Hematopoietic multipotent progenitor cell (in vitro differentiated cells): ENCODE measurements at places on chromosomes 1 and 21. TPM values are rescaled to one million over a fixed set of nuclear protein-coding genes. Genes with fewer than 3 reads are reported as not detected.

DNA sequence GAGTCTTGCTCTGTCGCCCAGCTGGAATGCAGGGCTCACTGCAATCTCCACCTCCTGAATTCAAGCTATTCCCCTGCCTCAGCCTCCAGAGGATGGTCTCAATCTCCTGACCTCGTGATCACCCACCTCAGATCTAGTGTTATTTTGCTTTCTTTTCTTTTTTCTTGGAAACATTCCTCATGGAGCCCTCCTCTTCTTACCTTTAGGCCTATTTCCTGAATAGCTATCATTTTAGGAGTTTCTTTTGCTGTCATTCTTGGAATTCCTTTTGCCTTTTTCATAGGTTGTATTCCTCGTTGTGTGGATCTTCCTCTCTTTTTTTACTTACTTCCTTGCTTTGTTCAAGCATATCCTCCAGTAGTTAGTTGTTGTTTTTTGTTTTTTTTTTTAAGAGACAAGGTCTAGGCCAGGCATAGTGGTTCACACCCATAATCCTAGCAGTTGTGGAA is 173.8 kb downstream of the RASAL2 start:
- no peak for DNase-seq

- DNase-seq, result no peak
Observed at GRCh38 chr1:214004014-214004413, 16.2 kb downstream of the PROX1 start.

DNA sequence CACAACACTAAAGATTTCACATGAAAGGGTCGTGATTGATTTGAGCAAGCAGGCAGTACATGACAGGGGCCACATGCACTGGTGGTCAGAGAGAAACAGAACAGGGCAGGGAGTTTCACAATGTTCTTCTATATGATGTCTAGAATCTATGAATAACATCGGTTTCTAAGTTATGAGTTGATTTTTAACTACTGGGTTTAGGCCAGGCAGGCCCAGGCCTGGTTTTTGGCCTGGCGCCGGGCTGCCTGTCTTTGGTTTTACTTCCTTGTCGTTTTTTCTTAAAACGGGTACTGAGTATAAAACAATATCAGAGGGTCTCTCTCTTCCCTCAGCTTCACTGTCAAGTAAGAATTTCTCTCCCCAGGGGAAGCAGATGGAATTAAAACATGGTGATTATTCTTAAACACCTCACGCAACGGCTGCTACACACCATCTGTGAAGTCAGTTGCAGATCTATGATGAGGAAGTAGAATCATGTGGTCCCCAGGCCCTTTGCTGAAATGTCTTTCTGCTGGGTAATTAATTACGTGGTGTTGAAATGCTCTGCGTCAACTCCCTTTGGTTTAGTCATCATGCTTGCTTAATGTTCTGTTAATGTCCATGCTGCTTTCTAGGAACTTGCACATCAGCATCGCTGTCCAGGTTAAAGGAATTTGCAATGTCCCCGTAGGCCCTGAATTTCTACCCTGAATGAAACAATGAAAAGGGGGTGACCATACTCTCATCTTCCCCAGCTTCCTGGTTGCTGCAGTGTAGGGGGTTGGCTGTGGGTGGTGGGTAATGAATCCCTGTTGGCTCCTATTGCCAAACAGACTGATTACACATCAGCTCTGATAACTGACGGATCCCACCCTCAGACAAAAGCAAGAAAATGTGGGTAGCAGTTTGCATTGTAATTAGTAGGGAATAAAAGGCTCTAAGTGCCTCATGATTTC is 70.3 kb downstream of the SERINC2 start:
- no peak for DNase-seq

GRCh38 chr1:151541752-151542151 is 1.6 kb downstream of the TUFT1 start:
- DNase-seq, result no peak

GRCh38 chr1:153509729-153510354 is 25.9 kb downstream of the S100A6 start:
- DNase-seq, result no peak

DNA sequence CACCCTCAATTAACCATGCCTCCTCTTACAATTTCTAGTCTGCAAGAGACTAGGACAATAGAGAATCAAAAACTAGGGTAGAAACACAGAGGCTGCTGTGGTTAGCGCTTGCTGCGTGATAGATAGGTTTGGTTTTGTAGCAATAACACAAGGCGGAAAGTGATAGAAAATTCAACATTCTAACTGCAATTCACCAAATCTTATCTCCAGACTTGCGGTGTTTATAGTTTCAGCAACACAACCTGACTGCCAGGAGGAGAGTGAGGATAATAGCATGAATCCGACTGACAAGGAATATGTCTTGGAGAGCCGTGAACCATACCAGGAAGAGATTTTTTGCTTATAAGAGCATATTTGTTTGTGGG is 30.7 kb upstream of the IFNAR2 start:
- DNase-seq, result no peak

ETV3L gene
- total RNA-seq, result not detected
